A172 (cell line): ENCODE measurements at places on chromosomes 2 and 18. TPM values are rescaled to one million over a fixed set of nuclear protein-coding genes. Genes with fewer than 3 reads are reported as not detected.
A peak's percentile ranks its signal among the peaks of the same experiment; 100 is the strongest.

DNA sequence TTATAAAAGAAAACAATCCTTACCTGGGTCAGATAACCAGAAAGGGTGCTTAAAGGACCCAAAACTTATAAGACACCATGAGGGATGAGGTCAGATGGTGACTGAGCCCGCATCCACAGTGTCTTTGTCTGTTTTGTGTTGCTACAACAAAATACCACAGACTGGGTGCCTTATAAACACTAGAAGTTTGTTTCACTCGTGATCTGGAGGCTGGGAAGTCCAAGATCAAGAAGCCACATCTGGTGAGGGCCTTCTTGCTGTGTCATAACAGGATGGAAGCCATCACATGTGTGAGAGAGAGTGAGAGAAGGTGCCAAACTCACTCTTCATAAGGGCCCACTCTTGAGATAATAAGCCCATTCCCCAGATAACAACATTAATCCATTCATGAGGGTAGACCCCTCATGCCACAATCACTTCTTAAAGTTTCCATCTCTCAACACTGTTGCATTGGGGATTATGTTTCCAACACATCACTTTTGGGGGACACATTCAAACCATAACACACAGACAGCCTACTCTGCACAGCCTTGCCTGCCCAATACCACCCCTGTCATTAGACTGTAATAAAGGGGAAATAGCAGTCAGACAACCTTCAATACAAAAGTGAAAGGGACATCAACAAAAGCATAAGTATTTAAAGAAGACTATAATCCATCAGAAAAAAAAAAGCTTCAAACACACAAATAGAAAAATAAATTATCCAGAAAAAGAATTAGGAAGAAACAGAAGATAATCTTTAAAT lies 249.8 kb downstream of the ANAPC1 start:
- DNase-seq, result no peak

GRCh38 chr18:75173125-75173432 lies 35.9 kb downstream of the PTGR3 start:
- no peak for DNase-seq

DNA sequence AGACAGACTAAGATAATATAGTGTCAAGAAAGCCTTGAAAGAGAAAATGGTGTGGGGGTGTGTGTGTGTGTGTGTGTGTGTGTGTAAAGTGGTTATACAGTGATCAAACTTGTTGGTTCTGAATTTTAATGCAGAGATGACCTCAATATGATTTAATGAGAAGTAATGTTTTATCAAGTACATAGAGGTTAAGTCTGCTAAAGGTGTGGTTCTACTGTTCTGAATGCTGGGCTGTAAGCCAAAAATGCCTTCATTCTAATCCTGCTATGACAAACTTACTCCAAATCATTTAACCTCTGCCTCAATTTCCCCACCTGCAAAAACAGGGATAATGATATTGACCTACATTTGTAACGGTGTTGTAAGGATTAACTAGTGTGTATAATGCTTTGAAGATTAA lies 87.9 kb downstream of the WDPCP start:
- no peak for DNase-seq

Gene MAP3K19
- not detected in 2 replicates for total RNA-seq

GRCh38 chr18:23406271-23406787 lies 46.8 kb upstream of the RIOK3 start:
- peak; percentile 71 for DNase-seq
